ENCODE measurements at places on chromosomes 7 and 10.

DNA sequence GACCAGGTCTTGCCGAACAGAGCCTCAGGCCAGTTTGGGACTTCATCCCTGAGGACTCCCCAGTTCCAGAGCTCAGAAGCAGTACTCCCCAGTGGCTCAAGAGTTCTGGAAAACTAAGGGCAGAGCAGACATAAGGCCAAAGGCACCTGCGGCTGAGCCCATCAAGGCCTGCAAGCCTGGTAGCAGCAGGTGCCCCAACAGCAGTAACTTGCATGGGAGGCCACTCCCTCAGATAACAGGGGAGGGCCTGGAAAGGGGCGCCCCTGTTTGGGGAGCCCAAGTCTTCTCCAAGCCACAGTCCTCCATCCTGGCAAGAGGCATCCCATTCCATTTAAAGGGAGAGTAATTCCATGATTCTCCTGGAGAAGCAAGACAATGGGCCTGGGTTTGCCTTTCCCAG lies 13.0 kb downstream of the POLL start:
- no peak for DNase-seq

- no peak for DNase-seq
Measured at GRCh38 chr7:130891254-130892094, 157.5 kb upstream of the KLF14 start.

DNA sequence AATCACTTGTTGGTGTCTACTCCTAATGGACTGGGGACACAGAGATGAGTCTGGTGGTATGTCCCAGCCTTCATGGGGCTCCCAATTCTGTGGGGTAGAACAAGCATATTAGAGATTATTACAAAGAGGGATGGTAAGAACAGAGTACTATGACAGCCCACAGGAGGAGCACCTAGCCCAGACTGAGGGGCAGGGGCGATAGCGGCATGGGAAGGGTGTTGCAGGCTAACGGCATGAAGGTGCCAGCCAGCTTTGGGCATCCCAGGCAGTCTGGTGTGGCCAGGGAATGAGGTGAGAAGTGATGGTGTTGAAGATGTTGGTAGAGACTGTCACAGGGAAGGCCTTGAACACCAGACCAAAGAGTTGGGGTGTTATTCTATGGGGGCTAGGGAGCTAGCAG lies 280.0 kb downstream of the RPS24 start:
- no peak for DNase-seq

- no peak for DNase-seq
Measured at GRCh38 chr10:72459301-72459700, 104.6 kb upstream of the DNAJB12 start.

- DNase-seq: no peak
Measured at GRCh38 chr10:49001870-49002672, 62.4 kb upstream of the LRRC18 start.

Measured in activated T-cell treated with anti-CD3 and anti-CD28 coated beads for 1 hour (primary cell).